ENCODE measurements at places on chromosomes 12 and 14. TPM values are rescaled to one million over a fixed set of nuclear protein-coding genes. Genes with fewer than 3 reads are reported as not detected.

Gene GMFB
- 47.6 TPM for total RNA-seq

Gene RAD9B
- total RNA-seq, result 0.33 TPM

Gene MTRFR
- total RNA-seq, result 15.1 TPM

Gene KRT7
- 18.2 TPM for total RNA-seq

Gene FAM90A1
- total RNA-seq, result not detected

Gene TBC1D30
- 3.0 TPM for total RNA-seq

Gene MTA1
- total RNA-seq, result 238 TPM

Gene PMCH
- not detected for total RNA-seq

Gene IL22
- total RNA-seq, result not detected

Gene RBM23
- 118 TPM for total RNA-seq

Gene RNASE7
- not detected for total RNA-seq

DNA sequence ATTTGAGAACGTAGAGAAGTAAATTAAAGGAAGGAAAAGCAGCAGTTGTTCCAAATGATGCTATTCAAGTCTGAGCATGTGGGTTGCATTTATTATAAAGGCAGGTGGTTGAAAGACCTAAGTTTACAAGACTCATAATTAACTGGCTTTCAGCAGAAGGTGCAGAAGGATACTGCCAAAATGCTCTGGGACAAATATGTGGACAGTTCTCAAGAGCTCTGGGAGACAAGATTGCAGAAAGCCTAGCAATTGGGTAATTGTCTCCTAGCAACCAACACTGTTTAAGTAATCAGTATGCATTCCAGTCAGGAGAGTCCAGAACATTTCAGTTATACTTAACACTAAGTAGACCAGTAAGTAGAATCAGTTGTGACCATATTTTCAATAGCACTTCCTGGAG lies 131.5 kb downstream of the GPR135 start:
- no peak for DNase-seq

- DNase-seq, result no peak
These were observed 29.3 kb downstream of the SLC7A8 start for GRCh38 chr14:23153851-23154796.

GRCh38 chr12:52474212-52474611 lies 607 bp upstream of the KRT6C start:
- no peak for DNase-seq

- no peak for DNase-seq
These were observed 29.5 kb upstream of the TMPO start for GRCh38 chr12:98485792-98486340.

DNA sequence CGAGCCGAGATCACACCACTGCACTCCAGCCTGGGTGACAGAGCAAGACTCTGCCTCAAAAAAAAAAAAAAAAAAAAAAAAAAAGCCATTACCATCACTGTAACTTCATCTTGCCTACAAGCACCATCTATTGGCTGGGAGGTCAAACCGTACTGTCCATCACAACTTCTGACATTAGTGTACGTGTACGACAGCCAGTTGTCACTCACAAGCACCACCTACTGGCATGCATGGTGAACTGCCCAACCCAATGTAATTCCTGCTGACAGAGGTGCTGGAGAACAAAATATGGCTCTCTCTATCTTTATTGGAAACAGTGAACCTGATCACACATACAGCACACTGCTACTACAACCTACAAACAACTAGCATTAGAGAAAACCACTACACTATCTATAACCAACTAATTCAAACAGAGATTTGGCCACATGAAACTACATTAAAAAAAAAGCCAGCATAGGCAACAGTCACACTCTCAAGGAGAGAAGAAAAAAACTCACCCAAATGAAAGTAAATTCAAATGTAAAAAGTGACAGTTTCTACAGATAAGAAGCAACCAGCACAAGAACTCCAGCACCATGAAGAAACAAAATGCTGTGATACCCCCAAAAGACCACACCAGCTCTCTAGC lies 82.3 kb downstream of the PUS7L start:
- no peak for DNase-seq

- DNase-seq, result no peak
These were observed 246.9 kb downstream of the DPF3 start for GRCh38 chr14:72646861-72647528.

DNA sequence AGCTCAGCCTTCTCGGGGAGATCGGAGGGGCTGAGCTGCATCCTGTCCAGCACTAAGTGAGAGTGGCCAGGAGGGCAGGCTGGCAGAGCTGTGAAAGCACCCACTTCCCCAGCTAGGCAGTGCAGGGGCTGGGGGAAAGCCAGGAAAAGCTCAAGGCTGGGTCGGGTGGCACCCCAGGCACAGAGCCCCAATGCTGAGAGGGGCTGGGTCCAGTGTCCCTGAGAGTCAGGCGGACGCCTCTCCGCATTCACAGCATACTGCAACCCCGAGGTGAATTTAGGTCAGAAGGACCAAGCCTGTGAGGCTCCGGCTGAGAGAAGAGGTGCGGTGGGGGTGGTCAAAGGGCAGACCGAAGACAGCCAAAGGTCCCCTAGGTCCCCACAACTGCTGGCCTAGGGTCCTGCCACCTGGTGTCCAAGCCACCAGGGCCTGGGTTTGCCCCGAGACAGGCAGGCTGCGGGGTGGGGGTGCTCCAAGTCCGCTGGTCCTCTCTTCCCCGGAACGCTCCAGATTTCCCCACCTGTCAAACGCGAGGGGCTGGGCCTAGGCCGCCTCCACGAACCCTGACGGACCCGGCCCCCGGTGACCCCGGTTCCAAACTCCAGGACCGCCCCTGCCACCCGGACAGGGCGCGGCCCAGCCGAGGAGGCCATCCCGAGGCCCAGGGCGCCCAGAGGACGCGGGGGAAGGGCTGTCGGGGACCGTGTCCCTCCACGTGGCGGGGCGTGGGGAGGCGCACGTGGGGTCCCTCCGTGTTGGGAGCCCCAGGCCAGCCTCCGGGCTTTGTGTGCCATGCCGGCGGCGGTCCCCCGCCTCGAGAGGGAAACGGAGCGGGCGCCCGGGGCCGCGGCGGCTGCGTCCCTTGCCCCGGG lies 527 bp downstream of the CAMKK2 start:
- peak; percentile 35 for DNase-seq

GRCh38 chr12:14840616-14841015 lies 2.7 kb downstream of the ART4 start:
- DNase-seq, result no peak

- DNase-seq, result no peak
These were observed 99.8 kb downstream of the DAD1 start for GRCh38 chr14:22489244-22489545.

DNA sequence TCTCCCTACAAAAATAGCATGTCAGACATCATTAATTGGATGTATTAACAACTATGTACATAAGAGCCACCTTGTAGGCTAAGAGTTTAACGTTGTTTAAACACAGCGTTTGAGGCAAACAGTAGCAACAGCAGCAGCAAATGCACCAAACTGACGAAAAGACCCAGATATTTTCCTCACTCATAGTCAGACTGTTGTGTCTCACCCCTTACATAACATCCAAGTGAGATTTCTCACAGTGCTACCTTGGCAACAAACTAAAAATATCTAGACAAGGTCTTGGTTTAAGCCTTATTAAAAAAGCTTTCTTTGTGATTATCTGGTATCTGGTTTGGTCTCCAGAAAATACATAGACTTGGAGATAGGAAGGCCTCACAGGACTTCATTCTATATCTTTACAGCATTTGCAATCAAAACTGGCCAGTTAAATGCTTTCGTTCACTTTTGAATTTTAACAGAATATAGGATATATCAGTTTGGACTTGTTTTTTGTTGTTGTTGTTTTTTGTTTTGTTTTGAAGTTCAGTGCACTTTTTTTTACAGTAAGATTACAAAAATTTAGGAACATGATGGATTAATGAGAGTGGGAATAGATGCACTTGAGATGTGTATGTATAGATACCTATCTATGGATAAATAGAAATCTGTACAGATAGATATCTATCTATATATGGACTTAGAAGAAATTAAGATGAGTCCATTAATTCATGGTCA lies 4.1 kb downstream of the BHLHE41 start:
- DNase-seq, result no peak

DNA sequence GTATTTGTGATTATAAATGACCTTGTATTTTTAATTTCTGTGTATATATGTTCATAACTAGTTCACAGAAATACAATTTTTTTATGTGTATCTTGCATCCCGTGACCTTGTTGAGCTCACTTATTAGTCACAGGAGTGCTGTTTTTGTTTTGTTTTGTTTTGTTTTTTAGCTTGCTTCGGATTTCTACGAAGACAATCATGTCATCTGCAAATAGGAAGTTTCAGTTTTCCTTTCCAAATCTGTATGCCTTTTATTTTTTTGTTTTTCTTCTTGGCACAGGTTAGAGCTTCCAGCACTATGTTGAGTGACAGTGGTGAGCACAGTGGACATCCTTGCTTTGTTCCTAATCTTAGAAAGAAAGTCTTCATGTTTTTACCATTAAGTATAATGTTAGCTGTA lies 229.2 kb upstream of the GARIN6 start:
- DNase-seq, result no peak

DNA sequence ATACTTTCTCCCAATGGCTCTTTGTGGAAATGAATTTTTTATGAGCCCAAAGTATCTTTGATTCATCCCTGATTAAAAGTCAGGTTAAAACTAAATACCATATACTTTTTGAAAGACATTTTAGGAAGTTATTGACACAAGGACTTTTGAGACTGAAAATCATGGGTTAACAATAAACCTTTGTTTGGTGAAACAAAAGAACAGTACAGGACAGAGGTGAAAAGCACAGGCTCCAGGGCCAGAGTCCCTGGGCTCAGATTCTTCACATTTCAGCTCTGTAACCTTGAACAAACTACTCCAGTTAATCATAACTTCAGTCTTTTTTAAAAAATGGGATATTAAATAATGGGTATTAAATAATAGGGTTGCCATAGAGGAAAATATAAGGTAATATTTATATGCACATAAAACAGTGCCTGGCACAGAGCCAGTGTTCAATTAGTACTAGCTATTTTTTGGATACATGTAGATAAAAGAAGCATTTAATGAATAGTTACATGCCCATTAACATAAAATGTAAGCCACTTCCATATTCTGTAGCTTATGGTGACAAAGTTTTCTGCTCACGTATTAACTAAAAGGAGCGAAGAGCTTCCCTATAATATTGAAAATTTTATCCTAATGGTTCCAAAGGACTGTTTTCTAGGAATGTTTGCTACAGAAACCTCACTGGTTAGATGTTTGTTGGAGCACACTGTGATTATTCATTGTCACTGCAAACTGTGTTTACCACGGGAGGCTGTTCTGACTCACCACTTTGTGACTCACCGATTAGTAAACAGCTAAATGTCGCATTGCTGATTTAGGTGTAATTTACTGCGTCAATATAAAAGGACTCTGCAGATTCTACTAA lies 255.4 kb downstream of the DAD1 start:
- DNase-seq, result no peak

GRCh38 chr14:92759300-92759678 lies 10.9 kb upstream of the LGMN start:
- DNase-seq, result no peak

DNA sequence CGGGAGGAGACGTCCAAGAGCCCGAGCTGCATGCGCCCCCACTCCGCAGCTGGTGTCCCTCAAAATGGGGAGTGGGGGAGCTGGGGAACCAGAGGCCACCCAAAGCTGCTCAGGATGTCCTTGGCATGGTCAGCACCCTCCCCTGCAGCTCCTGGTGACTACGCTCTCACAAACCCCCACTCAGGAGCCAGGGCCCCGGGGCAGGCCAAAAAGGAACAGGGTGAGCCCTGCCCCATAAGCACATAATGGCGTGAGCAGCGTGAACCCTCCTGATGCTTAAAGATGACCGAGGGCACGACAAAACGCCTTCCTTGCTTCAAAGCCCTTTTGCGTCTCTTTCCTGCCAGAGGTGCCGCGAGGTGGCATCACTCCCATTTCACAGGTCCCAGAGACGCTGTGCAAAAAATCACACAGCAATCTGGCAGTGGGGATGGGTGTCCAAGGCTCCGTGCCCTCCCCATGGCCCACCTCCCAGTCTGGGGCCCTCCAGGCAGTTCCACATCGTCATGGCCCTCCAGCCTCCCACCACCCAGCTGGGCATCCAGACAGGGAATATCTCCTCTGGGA lies 13.5 kb downstream of the NCOR2 start:
- no peak for DNase-seq

- DNase-seq, result no peak
These were observed 21.8 kb downstream of the FUT8 start for GRCh38 chr14:65434216-65434850.

GRCh38 chr14:22407033-22407432 lies 182.0 kb downstream of the DAD1 start:
- DNase-seq, result no peak

GRCh38 chr14:65492266-65492665 lies 79.7 kb downstream of the FUT8 start:
- DNase-seq, result no peak

DNA sequence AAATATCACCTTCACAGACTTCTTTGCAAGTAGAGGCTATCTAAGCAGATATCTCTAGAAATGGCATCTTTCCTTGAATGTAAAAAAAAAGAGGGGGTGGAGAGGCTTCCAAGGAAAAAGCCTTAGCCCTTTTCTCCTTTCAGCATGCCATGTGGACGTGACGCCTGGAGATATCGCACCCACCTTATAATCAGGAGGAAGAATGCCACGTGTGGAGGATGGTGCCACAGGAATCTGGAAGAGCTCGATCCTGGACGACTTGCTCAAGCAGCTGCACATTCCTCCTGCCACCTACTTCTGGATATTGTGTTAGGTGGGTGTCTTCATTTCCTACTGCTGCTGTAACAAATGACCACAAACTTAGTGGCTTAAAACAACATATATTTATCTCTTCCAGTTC lies 203.6 kb downstream of the NUAK1 start:
- DNase-seq, result no peak

GRCh38 chr14:95184413-95184790 lies 27.1 kb upstream of the DICER1 start:
- DNase-seq, result no peak

DNA sequence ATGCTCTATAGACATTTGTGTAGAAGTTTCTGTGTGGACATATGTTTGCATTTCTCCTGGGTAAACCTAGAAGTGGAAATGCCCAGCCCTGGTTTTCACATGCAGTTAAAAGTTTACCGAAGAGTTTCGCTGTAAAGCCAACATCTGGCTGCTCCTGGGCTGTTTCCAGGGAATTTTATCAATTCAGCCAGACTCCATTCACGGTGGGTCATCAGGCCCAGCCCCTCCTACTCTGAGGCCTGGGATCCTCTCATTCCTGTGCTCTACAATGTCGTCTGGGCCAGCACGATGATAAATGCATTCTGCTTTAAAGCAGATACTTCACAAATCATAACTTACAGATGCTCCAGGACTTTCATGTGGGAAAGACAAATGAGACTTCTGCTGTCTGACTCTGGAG lies 7.1 kb downstream of the NUAK1 start:
- DNase-seq, result no peak

DNA sequence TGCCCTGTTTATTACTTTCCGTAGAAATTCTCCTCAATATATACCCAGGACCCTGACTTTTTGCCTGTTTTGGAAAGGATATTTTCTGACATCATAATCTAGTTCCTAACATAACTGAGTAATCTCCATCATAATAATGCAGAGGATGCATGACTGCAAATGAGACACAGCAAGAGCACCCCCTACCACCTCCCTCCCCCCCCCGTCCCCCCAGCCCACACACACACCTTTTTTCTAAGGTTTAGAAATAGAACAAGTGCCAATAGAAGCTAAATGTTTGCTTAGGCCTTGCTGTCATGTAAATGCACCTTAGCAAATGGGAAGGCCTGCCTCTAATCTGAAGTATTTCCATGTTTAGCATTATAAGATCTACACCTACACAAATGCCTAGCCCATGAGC lies at the start of gene PTHLH:
Gene PTHLH, minus strand, starts transcription at position 13 of the 400 bp plus-strand sequence. CDS start 3,239 bp downstream, outside the sequence.
- no peak for DNase-seq

GRCh38 chr12:88391556-88391955 lies 188.7 kb downstream of the KITLG start:
- no peak for DNase-seq
